ENCODE measurements at places on chromosomes 1 and 21.

GRCh38 chr21:45341779-45342178 lies 54.1 kb upstream of the POFUT2 start:
- DNase-seq = no peak

GRCh38 chr1:167706931-167707877 lies 14.6 kb upstream of the MPZL1 start:
- no peak for DNase-seq

GRCh38 chr1:86137436-86137835 lies 19.1 kb downstream of the COL24A1 start:
- DNase-seq = no peak

GRCh38 chr1:246416261-246416660 lies 90.8 kb downstream of the SMYD3 start:
- no peak for DNase-seq

- no peak for DNase-seq
These were observed 108.6 kb upstream of the WLS start for GRCh38 chr1:68340951-68341350.

GRCh38 chr21:35203093-35203977 lies 154.2 kb upstream of the RUNX1 start:
- no peak for DNase-seq

- DNase-seq = no peak
These were observed 448.3 kb upstream of the PROX1 start for GRCh38 chr1:213539464-213539863.

DNA sequence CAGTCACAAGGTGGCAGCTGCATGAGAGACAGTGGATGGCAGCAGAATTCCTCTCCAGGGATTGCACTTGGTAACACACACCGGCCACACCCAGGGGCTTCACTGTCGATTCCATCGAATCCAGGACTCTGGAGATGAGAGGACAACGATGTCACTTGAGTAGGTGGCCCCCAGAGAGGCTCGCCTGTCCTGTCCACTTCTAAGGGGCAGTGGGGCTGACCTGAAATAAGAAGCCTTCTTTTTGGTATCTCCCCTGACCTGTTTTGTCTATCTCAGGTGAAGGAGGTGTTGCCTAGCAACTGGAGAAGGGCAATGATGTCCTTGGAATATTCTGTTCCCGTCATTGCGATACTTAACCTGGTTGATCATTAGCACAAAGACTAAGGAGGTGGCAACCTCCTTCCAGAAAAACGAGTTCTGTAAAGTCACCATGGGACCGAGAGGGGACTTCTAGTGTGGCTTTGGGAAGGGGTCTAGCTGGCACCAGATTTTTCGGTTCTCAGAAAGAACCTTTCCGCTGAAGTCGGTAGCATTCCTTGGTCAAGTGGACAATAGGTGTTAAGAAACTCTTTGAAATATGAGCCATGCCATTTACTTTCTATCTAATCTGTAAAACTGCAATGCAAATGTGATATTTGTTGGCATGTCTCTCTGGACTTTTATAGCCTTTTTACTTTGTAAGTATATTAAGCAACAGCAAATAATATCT lies 85.2 kb upstream of the TMPRSS2 start:
- DNase-seq = no peak

GRCh38 chr1:114756009-114756892 lies 1.5 kb downstream of the CSDE1 start:
- DNase-seq = no peak

Measured in activated T-helper 9 cell treated with anti-CD3 and anti-CD28 coated beads, Interleukin-2, amount 50 U/mL, for 16 hours (primary cell).